NK-92 treated with Interleukin-12 subunit alpha and Interleukin-12 subunit beta, amount 100 ng/mL, for 24 hours (cell line): ENCODE measurements at places on chromosomes 1 and 21.

GRCh38 chr1:88557014-88557413, 127.1 kb upstream of the PKN2 start:
- DNase-seq = no peak

DNA sequence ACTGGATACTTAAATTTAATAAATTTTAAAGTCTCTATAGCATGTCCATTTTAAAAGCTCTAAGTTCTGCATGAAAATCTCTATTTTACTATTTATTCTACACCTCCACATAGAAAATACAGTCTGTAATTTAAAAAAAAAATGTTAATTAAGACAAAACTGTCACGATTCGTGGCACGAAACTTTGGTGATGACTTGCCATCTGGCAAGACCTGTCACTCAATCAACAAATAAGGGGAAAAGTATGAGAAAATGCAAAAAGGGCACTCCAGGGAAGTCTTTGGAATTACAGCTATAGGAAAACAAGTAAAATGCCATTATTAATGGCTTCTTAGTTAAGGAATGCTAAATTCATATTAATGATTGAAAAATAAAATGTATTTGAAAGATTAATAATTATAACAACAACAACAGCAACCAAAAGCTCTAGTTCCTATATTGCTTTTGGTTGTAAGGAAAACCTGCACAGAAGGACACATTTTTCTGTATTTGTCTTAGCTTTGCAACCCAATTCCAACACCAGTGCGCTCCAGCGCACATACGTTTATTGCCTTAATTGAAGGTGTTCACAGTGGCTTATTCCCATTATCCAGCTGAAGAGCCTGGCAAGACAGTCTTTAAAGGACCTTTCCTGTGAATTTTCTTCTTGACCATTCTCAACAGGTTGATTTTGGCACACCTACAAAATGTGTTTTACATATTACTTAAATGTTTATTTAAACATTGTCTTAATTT, 107.8 kb downstream of the PLPPR5 start:
- no peak for DNase-seq

GRCh38 chr1:98700228-98700627, 38.7 kb downstream of the SNX7 start:
- DNase-seq = no peak

- DNase-seq = no peak
These were observed 228.8 kb downstream of the CAMTA1 start for GRCh38 chr1:7013833-7014639.

- no peak for DNase-seq
These were observed 6.3 kb upstream of the TPRG1L start for GRCh38 chr1:3618531-3618880.

DNA sequence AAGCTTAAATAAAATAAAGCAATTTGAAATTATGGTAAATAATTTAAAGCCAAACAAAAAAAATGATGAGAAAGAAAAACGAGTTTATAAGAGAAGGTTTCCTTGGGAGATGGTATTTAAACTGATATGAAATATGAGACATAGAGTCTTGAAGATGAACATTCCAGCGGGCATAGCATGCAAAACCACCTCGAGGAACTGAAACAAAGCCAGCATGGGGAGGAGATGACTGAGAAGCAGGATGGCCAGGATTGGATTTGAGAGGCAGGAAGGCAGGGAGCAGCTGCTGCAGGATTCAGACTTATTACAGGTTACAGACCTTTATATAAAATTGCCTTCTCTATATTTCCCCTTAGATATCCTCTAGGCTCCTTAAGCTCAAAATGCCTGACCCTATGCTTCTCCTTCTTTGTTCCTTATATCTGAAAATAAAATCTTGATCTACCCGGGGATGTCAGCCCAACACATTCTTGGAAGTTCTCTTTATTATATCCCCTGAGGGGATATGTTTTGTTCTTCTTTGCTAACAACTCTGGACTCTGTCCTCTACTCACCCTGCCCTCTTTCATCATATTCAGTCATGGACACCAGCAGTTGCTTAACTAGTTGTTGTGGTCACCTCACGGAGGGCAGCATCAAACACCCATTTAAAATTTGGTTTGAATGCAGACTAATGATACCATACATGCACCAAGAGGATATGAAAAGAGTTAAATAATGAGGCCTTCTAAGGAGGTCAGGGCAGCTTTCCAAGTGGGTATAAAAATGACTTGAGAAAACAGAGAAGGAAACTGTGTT, 719.1 kb upstream of the B3GALT2 start:
- no peak for DNase-seq

GRCh38 chr1:217562229-217562878, 68.5 kb downstream of the GPATCH2 start:
- no peak for DNase-seq

DNA sequence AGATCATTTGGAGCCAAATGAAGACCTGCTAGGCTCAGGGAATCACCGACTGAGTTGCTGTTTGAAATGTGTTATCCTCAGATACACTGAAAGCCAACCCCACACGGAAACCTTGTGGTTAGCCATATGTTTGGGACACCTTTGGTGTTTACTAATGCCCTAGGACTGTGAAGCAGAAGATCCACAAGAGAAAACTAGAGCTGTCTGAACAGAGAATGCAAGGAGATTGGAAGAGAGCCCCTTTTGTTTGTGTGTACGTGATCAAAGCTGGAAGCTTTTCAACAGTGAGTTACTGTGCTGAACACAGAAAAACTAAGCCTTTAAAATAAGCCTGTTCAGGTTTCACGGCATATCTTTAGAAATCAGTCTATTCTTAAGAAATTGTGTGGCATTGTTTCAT, 908.2 kb upstream of the ADGRL2 start:
- peak; percentile 17 for DNase-seq

- DNase-seq = no peak
These were observed 68.0 kb downstream of the TRIM11 start for GRCh38 chr1:228338521-228339051.

GRCh38 chr1:168498159-168498631, 45.6 kb downstream of the XCL2 start:
- no peak for DNase-seq

DNA sequence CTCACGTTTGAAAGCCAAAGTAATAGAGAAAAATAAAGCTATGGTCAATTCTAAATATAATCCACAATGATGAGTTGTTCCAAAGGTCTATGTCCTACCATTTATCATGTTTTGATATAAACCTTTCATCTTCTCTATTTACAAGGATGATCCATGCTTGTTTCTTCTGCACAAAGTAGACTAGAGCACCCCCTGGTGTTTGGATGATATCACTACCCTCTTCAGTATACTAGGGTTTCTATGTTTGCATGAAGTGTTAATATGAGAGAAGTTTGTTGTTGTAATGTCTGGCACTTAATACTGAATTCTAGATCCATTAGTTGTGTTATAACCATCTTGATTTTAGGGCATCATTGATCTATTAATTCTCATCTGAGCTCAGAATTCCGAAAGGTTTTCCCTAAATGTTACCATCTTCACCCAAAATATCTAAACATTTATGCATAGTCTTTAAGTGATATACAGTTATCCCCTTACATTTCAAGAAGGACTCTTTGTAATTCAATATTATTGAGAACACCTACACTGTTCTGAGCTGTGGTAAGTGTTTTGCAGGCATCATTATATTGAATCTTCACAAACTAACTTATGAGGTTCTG, 21.1 kb downstream of the CLDN8 start:
- DNase-seq = no peak

- DNase-seq = no peak
These were observed 14.9 kb downstream of the CDA start for GRCh38 chr1:20603504-20604464.

DNA sequence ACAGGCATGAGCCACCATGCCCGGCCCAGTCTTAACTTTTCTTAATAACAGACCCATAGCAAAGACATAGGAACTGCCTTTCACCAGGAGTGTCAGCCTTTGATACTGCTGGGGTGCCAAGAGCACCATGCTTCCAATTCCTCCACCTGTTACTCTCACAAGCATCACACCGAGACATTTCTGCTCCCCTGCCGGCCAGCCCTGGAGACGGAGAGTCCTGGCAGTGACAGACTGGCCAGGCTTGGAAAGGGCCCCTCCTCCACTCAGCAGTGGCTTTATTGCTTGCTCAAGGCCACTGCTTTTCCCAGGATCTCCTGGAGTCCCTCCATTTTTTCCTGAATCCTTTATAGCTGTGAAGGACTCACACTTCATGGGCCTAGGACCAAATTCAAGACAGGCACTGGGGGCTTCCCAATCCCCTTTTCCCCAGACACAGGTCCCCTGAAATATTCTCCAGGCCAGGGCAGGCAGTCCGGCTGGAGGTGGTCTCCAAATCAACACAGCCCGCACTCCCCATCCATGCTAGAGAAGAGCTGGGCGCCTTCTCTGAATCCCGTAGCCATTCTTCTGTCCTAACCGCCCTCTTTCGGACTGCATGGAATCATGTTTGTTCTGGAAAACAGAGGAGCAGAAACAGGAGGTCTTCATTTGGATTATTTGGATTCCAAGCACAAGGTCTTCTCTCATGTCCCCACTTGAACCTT, 25.5 kb upstream of the PTPRF start:
- DNase-seq = no peak

DNA sequence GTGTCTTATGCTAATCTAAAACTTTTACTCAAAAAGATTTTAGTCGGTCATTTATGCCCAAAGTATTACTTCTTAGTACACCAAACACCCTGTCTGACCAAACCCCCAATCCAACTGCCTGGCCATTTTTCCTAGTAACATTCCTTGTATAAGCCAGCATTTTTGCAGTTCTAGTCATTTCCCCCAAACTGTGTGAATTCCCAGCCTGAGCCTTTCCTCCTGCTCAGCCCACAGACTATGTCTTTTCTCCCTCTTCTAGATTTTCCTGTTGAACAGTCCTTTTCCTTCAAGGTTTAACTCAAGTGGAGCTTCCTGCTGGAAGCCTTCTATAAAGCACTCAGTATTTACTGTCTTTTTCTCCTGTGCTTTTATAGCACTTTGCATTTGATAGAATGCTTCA, 843.8 kb downstream of the USP25 start:
- DNase-seq = no peak

GRCh38 chr1:44019466-44019948, 11.8 kb downstream of the SLC6A9 start:
- DNase-seq = no peak

GRCh38 chr1:107481756-107482384, 341.0 kb downstream of the NTNG1 start:
- no peak for DNase-seq

- DNase-seq = no peak
These were observed 52.5 kb downstream of the TTC13 start for GRCh38 chr1:230926182-230926581.

- DNase-seq = no peak
These were observed 52.3 kb upstream of the DUSP10 start for GRCh38 chr1:221794079-221794670.

GRCh38 chr1:222926566-222926965, 111.7 kb downstream of the DISP1 start:
- no peak for DNase-seq

DNA sequence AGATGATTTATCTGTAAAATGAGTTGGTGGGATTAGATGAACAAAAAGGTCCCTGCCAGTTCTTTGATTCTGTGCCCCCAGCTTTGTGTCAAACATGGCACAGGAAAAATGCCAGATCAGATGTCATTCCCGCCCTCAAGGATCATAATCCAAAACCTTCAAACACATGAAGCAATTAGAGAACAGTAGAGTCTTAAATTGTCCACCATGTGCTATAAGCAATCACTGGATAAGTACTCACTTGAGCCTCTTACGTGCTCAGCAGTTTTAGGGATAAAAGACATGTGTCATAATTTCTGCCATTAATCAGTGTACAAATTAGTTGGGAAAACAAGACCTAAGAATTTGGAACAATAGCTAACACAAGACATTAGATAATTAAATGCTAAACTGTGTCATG, 15.4 kb upstream of the KIAA0040 start:
- DNase-seq = no peak

DNA sequence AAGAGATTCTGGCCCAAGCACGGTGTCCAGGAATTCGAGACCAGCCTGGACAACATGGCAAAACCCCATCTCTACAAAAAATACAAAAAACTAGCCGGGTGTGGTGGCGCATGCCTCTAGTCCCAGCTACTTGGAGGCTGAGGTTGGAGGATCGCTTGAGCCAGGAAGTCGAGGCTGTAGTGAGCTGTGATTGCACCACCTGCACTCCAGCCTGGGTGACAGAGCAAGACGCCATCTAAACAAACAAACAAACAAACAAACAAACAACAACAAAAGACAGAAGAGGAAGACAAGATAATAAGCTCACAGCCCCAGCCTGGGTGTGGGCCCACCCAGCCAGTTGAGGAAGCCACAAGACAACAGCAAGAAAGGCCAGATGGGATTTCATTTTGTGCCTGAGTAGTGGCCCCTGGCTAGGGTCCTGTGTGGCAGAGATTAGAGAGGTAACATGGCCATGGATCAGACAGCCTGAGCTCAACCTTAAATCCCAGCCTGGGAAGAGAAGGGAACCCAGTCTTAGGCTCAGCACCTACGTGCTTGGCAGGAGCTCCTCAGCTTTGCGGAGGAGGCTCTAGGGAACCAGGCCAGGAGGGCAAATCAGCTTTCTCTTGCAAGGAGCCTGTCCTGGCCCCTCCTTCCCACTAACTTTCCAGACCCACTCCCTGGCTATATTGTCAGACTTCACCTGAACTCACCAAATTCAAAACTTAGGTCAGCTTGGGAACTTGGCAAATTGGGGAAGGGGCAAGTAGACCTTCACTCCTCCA, 4.9 kb upstream of the BEST4 start:
- no peak for DNase-seq

DNA sequence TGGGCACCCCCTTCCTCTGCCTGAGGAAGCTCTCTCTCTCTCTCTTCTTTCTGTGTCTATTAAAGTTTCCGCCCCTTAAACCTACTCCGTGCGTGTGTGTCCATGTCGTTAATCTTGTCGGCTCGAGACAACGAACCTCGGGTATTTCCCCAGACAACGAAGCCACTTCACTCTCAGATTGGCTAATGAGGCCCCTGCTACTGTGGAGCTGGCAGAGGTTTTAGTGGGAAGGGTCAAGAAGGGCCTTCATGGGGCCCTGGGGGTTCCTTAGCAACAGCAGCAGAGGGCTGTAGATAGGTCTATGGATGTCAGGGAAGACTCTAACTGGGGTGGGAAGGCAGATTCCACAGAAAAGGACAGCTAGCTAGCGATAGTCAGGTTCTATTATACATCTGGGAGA, 239.8 kb upstream of the RAB4A start:
- no peak for DNase-seq

DNA sequence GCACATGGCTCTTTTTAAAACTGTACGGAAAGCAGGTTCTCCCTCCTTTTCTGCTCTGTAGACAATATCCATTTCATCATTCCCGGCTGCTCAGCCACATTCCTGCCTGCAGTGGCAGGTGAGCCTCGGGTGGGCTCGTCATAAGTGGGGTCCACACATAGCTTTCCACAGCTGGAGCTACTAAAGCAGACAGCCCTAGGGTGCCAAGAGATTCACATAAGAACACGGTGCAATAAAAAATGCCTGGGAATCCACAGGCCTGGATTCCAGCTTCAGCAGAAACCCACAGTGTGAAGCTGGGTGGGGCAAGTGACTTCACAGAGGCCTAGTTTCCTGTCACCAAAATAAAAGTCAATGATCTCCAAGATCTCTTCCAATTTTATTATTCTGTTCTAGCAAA, 96.4 kb downstream of the MIS18A start:
- DNase-seq = no peak
